Caki2 (cell line): ENCODE measurements at places on chromosomes 13 and 19.

GRCh38 chr19:40889366-40889765 is 7.3 kb upstream of the CYP2A7 start:
- DNase-seq: no peak

GRCh38 chr13:20438801-20439200 is 86.9 kb downstream of the CRYL1 start:
- no peak for DNase-seq

GRCh38 chr13:74850893-74851292 is 631.1 kb downstream of the TBC1D4 start:
- no peak for DNase-seq

- peak; percentile 81 for DNase-seq
These were observed 964 bp downstream of the SPINT2 start for GRCh38 chr19:38265213-38265861.

DNA sequence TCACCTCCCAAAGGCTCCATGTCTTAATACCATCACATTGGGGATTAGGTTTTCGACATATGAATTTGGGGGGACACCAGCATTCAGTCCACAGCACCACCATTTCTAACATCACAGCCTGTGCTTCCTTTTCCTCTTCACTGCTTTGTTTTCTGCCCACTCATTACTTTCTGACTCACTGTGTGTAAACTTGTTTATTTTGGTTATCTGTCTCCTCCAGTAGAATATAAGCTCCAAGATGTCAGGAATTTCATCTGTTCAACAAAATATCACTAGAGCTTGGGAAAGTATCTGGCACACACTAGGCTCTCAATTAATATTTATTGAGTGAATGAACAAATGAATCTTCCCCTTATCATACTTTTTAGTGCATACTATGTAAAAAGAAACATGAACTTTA is 152.0 kb downstream of the NUFIP1 start:
- no peak for DNase-seq

DNA sequence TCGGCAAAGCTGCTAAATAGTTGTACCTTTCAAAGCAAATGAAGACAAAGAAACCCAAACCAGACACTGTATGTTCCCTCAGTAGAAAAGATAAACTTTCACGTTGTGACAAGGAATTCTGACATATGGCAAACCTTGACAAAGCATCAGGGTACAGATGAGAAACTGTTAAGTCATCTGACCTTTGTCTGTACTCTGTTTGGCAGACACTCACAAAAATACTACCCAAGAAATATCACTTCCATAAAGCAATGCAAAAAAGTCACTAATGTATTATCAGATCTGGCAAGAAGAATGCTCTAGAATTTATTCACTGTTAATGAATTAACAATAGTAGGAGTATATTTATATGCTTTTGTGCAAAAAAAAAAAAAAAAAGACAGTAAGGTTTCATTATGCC is 843.7 kb downstream of the DIAPH3 start:
- no peak for DNase-seq

DNA sequence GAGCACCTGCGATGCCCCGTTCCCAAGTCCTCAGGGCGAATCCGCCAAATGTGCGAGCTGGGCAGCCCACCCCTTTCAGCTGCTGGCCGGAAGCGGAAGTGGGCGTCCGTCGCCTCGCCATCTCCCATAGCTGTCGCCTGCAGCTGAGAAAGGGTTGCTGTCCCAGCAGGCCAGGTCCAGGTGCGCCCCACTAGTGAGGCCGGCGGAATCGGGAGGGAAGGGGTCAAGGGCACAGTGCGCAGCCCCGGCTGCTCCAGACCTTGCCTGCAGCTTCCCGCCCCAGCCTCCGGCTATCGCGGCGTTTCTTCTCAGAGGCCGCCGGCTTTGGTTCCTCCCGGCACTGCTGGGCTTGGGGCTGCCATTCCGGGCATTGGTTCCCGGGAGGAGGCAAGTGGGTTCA is at the start of gene ZNF177:
Gene ZNF177, plus strand, starts transcription at position 109 of the 400 bp plus-strand sequence. CDS start 15,299 bp downstream, outside the sequence.
- no peak for DNase-seq

DNA sequence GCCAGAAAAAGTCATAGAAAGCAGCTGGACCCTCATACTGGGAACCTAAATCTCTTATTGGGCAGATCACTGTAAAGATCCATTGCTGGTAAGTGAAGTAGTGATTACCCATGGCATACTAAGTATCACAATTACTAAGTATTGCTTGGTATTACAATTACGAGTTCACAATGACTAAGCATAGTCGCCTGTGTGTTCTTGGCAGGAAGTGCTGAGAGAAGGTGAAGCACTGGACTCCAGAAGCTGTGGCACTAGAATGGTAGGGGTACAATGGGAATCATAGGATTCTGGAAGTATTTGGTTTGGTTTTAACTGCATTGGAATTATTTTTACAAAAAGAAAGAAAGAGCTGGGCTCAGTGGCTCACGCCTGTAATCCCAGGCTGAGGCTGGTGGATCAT is 20.3 kb downstream of the LGALS16 start:
- no peak for DNase-seq

GRCh38 chr13:48220592-48220980 is 12.4 kb upstream of the ITM2B start:
- no peak for DNase-seq

DNA sequence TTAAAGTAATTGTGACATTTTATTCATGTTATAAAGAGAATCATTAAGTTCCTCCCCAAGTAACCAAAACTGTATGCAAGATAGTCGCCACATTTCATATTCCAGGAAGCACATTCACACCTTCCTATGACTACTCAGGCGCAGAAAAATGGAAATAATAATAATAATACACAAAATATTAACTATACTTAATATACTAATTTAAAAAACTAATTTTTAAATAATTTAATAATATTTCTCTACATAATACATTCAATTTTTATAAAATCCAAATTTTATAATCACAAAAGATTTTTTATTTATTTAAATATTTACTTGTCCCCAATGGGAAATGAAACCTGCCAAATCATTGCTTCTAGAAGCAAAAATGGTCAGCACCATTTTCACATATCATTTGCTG is 797.4 kb upstream of the GPC6 start:
- DNase-seq: no peak

DNA sequence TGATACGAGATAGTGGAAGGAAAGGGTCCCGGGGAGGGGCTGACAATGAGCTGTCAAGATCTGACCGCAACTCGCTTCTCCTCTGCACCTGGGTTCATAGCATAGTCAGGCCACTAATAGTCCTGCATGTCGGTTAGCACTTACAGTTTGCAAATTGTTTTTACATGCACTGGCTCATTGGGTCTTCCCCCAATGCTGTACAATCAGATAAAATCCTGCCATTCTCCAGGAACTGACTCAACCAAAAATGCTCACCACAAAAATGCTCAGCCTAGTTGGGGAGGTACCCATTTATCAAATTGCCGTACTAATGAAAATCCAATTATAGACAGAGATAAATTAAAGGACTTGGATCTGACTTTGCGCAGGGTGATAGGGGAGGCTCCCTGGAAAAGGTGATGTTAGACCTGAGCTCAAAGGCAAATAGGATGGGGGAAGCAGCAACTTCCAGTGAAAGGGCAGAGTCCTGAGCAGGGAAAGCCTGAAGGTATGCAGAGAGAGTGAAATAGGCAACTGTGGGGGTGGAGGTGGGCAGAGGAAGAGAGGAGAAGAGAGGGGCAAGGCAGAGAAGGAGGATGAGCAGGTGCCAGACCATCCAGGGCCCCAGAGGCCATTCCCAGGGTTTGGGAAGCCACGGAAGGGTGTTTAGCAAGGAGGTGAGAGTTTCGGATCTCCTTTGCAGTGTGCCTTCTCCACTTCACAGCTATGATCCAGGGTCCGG is 326.1 kb upstream of the TSHZ3 start:
- peak; percentile 62 for DNase-seq

GRCh38 chr13:47110833-47111240 is 214.0 kb upstream of the HTR2A start:
- no peak for DNase-seq

GRCh38 chr13:25210842-25211569 is 38.9 kb upstream of the AMER2 start:
- no peak for DNase-seq

DNA sequence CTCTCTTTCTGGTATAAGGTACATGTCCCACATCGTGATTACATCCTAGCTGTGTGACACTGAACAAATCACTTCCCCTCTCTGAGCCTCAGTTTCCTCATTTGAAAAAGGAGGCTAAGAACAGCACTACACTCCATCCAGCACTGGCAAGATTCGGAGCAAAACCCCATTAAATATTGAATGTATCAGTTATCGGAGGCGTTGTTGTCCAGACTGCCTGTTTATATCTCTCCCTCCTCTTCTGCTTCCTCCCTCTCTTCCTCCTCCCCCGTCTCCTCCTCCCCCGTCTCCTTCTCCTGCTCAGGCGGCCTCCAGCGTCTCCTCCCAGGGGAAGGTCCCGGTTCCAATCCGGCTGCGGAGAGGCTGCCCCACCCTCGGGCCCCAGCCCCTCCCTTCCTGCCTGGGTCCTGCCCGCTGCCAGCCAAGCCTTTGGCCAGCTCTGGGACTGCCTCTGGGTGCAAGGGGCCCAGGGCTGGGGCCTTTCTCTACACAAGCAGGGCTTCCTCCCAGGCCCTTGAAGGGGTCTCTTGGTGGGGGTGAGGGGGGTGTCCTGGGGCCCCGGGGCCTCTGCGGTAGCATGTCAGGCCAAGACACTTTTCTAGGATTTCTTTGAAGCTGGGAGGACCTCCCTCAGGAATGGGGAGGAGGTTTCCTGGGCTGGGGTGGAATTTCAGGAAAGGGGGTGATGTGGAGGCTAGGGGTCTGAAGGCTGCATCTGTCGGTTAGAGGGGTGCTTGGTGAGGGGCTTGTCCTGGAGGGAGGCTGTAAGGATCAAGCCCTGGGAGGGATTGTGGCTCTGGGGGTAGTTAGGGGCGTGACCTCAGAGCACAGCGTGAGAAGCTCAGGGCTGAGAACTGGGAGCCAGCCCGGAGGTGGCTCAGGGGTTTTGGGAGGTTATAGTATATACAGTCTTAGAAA is 1.9 kb downstream of the RRAS start:
- DNase-seq: peak; percentile 79
